ENCODE measurements at places on chromosomes 4 and X.
A peak's percentile ranks its signal among the peaks of the same experiment; 100 is the strongest.

DNA sequence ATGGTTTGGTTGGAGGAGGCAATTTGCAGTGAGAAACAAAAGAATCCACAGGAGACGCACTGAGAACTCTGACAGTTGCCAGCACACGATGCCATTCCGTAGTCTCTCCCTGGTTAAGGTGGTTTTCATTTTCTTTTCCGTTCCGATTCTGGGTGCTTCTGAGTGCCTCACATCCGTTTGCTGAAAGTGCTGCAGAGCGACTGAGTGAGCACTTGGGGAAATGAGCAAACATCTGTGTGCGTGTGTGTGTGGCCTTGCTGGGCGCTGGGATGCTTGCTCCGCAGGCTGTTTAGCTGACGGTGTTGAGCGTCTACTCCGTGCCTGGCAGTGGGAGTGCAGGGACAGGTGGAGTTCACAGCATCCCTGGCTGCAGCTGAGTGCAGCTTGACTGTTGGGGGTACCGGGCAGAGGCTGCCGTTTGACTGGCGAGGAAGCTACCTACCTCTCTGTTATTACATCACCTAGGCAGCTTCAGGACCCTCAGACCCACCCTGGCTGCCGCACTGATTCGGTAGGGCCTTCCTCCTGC, 49.3 kb downstream of the SORCS2 start:
- DNase-seq: no peak

- DNase-seq: no peak
Observed at GRCh38 chr4:21709031-21709430, 239.5 kb downstream of the KCNIP4 start.

GRCh38 chr4:105197777-105198176, 51.1 kb downstream of the TET2 start:
- no peak for DNase-seq

GRCh38 chr4:88189881-88190585, 31.6 kb upstream of the ABCG2 start:
- DNase-seq: no peak

DNA sequence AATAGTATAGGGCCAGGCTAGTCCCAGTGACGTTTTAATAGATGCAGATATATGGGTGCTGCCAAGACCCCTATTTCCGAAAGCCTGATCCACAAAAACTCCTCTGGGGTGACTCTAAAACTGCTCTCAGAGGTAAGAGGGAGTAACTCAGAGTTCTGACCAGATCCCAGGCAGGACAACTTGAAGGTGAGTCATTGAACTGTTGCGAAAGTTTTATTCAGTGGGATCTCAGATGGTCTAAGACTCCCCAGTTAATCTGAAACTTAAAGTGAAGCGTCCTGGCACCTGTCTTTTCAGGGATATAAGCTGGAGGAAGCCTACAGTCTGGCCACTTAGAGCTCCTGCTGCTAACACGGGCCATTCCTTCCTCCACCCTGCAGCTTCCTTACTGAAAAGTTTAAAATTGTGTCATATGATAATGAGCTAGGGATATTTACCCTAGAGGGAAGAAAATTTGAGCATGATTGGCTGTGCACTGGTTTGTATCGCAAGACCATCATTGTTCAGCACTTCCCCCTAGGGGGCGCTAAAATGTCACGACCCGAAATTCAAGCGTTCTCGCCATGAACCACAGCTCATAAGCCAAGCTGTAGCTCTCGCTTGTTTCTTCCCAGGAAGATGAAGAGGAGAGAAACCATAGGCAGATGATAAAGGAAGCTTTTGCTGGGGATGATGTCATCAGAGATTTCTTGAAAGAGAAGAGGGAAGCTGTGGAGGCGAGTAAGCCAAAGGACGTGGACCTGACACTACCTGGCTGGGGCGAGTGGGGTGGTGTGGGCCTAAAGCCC, 19.5 kb downstream of the UTP14A start:
- no peak for DNase-seq

DNA sequence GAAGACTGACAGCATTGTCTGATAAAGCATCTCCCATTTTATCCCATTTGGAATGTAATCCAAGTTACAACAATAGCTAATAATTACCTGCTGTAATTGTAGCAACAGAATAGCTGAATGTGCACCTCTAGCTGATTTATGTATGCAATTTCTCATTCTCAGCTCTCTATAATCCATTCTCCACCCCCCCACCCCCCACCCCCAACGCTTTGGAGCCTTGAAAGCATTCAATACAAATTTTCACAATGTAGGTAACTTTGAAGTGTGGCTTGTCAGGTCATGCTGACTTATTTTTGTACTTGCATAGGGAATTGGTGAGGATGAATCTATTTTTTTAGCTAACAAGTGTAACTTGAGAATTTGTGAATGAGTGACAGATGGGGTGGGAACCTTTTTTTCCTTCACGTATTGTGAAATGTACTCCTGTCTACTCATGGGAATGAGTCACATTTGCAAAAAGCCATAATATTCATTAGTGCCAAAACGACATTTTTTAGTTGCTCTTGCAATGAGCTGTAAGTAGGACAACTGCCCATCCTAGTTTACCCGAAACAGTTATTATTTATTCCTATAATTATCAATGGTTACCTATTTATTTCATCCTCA, 159.3 kb downstream of the PALLD start:
- no peak for DNase-seq

DNA sequence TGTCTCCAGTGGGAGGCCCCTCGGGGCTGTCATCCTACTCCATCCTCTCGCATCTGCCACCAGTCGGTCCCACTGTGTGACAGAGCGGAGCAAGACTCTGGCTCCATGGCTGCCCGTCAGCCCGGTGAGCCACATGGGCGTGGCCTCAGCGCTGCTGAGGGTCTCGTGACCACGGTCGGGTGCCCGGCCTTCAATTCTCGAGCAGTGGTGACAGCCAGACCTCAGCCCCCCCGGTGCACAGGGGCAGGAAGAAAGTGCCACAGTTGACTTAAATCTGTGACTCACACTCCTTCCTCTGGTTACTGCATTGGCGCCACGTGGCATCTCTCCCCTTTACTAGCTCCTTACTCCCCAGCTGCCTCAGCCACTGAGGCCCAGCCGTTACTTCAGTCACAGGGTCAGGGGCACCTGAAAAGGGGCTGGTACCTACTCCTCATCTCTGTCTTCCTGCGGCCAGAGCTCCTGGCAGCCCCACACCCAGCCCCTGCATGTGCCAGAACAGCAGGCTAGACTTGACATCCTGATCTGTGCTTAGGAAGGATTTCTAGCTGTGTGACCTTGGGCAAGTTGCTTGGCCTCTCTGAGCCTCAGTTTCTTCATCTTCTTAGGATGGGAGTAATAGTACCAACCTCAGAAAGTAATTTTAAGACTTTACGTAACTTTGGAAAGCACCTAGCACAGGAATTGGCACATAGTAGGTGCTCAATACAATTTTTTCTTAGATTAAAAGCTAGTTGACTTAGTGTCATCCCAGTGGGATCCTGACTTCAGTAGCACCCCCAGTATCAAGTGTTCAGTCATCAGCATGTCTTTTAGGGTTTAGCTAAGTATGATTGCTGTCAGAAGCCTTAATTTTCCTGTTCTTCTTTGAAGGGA, 66.1 kb downstream of the TNIP2 start:
- DNase-seq: peak; percentile 18

DNA sequence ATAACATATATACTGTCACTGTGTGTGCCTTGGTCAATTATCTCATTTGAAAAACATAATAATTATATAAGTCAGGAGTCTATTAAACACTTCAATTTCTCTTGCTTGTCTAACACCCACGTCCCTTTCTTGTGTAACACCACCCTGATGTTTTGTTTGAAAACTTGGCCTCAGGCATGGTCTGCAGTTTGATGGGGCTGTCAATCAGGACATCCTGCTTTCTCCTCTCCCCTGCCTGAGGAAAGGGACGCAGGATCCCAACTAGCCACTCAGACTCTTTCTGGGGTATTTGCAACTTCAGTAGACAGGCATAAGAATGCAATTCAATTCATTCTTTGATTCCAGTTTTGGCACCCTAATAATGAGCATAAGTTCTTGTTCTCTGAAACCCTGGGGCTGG, 48.8 kb downstream of the DKK2 start:
- no peak for DNase-seq

DNA sequence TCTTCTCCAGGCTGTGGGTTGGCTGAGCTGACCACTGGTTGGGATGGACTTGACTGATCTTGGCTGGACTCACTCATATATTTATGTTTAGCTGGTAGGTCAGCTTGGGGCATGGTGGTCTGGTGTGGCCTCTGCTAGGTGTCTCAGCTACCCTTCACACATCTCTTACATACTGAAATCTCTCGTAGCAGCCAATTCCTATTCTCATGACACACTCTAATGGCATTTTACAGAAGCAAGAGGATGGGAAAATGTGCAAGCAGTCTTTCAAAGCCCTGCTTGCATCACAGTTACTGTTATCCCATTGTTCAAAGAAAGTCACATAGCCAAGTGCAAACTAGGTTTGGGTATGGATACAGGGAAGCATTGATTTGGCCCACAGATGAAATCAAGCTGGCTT, 55.5 kb upstream of the PCDH18 start:
- no peak for DNase-seq

DNA sequence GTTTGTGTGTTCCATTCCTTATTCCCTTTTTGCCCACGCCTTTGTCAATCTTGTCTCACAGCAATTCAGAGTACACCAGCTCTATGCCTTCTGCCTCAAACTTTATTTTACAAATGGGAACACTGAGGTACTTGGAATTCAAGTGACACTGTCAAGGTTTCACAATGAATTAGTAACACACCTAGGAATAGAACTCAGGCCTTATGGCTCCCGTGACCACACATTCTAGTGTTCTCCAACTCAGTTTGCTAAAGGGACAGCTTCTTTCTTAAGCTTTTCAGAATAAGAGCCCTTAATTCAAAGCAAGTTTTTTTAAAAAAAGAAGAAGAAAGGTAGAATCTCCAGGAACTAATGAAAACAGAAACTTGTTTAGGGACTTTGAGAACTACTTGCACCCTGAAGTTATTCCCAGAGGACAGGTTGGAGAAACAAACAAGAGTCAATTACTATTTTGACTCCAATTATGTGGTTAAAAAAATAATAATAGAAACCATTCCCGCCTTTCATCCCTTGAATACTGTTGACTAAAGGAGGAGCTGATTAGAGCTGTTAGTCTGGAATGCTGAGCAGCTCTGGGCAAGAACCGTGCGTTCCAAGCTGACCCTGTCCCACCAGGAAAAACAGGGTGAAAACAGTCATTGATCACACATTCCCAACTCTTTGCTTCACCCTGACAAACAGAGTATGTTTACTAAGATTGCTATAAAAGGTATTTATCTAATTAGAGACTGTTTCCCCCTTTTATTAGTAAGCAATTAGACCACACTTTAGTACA, 408.8 kb upstream of the CNKSR2 start:
- no peak for DNase-seq

GRCh38 chrX:70129816-70130215, 3.4 kb upstream of the IGBP1 start:
- DNase-seq: no peak

DNA sequence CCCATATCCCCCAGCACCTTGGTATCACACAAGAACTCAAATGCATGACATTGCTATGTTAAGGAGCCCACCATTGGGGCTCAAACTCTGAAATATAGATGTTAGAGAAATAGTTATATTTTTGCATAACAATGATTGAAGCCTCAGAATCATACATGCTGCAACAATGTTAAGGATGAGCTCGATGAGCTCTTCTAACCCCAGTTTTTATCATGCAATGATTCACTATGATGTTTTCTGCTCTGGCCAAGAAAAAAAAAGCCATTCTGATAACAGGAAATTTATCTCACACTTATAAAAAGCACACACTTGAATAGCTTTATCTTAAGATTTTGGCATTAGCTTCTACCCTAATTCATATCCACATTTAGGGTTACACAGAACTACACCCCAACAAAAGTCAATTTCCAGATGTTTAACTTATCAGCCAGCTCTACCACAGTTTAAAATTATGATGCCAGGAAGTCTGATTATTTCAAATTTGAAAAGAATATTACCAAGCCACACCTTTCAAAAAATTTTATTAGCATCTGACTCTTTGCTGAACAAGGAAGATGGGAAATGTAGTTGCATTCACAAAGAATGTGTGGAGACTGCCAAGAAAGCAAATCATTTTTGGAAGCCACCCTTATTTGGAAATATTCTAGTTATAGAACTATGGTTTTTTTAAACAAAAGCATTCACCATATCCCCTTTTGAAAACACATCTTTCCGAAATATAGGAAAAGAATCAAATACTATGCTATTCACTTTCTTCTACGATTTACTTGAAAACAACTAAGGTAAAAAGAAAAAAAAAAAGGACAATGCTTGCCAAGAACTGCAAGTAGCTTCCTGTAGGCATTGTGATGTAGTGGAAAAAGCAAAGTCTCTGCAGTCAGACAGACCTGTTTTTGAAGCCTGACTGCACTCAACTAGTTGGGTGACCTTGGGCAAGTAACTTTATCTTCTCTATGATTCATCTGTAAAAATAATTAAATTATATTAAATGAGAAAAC, 100.8 kb upstream of the PLS3 start:
- no peak for DNase-seq

- no peak for DNase-seq
Observed at GRCh38 chr4:110059556-110060191, 138.7 kb downstream of the ELOVL6 start.

DNA sequence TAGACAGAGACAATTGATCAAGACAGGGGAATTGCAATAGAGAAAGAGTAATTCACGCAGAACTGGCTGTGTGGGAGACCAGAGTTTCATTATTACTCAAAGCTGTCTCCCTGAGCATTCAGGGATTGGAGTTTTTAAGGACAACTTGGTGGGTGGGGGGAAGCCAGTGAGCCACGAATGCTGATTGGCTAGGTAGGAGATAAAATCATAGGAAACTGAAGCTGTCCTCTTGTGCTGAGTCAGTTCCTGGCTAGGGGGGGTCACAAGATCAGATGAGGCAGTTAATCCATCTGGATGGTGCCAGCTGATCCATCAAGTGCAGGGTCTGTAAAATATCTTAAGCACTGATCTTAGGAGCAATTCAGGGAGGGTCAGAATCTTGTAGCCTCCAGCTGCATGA, 358.6 kb downstream of the GPM6A start:
- DNase-seq: no peak

DNA sequence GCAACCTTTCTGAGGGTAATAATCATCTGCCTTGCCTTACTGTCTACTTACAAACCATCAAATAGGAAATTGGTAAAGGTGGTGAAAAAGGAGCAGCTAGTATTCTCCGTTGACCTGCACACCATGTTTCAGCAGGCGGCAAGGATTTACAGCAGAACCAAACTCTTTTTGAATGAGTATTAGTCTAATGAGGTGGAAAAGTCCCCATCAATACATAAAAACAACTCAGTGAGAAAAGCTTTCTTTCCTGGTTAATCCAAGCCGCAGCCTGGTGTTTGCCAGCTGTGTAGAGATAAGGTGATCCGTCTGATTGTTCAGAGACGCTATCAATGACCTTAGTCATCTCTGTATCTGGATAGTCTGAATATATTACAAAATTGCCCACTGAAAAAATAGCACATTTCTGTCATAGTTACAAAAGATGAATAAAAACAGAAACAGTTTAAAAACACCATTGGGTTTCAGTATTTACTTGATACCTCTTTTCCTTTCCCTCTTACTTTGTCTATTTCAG, 110.4 kb upstream of the TBC1D9 start:
- DNase-seq: no peak

DNA sequence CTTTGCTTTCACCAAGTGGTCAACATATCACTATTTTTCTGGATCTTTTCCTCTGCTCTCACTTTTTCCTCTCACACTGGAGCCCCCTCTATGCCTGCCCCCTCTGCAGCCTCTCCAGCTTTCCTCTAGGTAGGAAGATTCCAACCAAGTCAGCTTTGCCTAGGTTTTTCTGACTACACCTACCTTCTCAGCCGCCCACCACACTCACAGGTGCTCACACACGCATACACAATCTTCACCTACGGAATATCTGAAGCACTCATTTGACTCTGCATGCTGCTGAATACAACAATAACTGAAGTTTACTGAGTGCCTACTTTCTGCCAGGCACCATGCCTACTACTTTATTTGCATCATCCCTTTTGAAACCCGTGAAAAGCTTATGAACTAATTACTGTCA, 328.0 kb downstream of the PPP3CA start:
- no peak for DNase-seq

Measured in activated CD8-positive, alpha-beta memory T cell treated with anti-CD3 and anti-CD28 coated beads for 48 hours (primary cell).